NCI-H2227 treated with DMSO at 0.1 percent for 48 hours (cell line): ENCODE measurements at places on chromosomes 4 and X.

- DNase-seq: no peak
These were observed 1.7 kb downstream of the TSPAN7 start for GRCh38 chrX:38563030-38563429.

GRCh38 chrX:11766487-11766886, 8.4 kb downstream of the MSL3 start:
- DNase-seq: no peak

DNA sequence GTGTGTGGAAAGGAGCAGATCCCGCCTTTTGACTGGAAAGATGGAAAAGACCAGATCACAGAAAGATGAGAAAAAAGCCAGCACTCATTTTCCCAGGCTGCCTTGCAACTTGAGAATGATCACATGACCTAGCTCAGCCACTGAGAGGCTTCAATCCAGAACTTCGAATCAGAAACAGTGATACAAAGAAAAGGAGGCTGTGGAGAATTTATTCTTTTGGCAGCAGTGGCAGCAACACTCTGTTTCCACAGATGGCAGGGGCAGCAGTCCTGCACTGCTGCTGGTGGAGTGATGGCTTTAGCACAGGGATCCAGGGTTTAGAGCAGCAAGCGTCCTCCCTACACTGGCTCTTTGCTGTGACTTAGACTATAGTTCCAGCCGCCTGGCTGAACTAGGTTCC, 77.8 kb upstream of the SH3RF1 start:
- DNase-seq: no peak

DNA sequence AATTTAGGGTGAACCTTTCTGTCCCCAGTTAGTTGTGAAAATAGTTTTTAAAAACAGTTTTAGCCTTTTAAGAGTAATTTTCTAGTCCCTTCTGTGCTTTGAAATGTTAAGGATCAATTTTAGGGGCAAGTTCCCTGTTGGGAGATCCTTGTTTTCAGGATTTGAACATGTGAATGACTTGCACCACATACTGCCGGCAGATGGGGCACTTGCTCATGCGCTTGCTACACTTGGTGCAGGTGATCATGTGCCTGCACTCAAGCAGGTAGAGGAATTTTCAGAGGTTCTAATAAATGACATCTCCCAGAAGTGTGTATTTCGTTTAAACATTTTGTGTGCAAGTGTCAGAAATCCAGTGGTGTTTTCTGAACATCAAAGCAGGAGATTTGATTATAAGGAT, 195.9 kb downstream of the CHM start:
- DNase-seq: no peak

DNA sequence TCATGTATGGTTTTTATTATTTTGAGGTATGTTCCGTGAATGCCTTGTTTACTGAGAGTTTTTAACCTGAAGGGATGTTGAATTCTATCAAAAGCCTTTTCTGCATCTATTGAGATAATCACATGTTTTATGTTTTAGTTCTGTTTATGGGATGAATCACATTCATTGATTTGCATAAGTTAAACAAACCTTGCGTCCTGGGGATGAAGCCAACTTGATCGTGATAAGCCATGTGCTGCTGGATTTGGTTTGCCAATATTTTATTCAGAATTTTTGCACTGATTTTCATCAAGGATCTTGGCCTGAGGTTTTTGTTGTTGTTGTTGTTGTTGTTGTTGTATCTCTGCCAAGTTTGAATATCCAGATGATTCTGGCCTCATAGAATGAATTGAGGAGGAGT, 43.8 kb downstream of the CDX4 start:
- no peak for DNase-seq

GRCh38 chr4:108166038-108166437, 2.7 kb downstream of the LEF1 start:
- no peak for DNase-seq

GRCh38 chr4:129233691-129234090, 137.7 kb downstream of the C4orf33 start:
- peak; percentile 78 for DNase-seq

GRCh38 chrX:70331161-70331560, 41.3 kb downstream of the KIF4A start:
- no peak for DNase-seq

GRCh38 chr4:39085891-39086290, 23.9 kb downstream of the KLHL5 start:
- no peak for DNase-seq

- DNase-seq: no peak
These were observed 79.4 kb downstream of the MAOA start for GRCh38 chrX:43735534-43735933.
